Mesothelial cell of epicardium (in vitro differentiated cells): ENCODE measurements at places on chromosomes 16 and 17. TPM values are rescaled to one million over a fixed set of nuclear protein-coding genes. Genes with fewer than 3 reads are reported as not detected.

The CES1 gene
- 0.45 TPM in 1 of 3 replicates, not detected in the others for total RNA-seq

The DNAH9 gene
- total RNA-seq: 0.35 to 0.96 TPM (median 0.47 TPM) in 3 replicates

The NTN3 gene
- 17.4 to 17.9 TPM (median 17.5 TPM) in 3 replicates for total RNA-seq

The CXCL16 gene
- 7.6 to 8.8 TPM (median 8.1 TPM) in 3 replicates for total RNA-seq

The PPM1E gene
- total RNA-seq: 0.31 to 0.32 TPM (median 0.31 TPM) in 3 replicates

The STAT3 gene
- 118 to 129 TPM (median 119 TPM) in 3 replicates for total RNA-seq

The NEUROD2 gene
- 0.09 TPM in 1 of 3 replicates, not detected in the others for total RNA-seq

The MGAT5B gene
- total RNA-seq: 0.47 to 1.0 TPM (median 0.78 TPM) in 3 replicates

The RHBDF2 gene
- total RNA-seq: 19.1 to 21.6 TPM (median 21.5 TPM) in 3 replicates

The KRTAP1-3 gene
- total RNA-seq: not detected in 3 replicates

The SLC6A4 gene
- 0.84 to 1.1 TPM (median 0.91 TPM) in 3 replicates for total RNA-seq

The SPEM1 gene
- total RNA-seq: 0.38 TPM in 1 of 3 replicates, not detected in the others

The SCGB1C2 gene
- not detected in 3 replicates for total RNA-seq

The TEKT1 gene
- total RNA-seq: not detected in 3 replicates

The STAC2 gene
- total RNA-seq: 0.63 to 0.86 TPM (median 0.77 TPM) in 3 replicates

The SLC47A1 gene
- total RNA-seq: 5.5 to 9.2 TPM (median 5.9 TPM) in 3 replicates

The TP53 gene
- total RNA-seq: 98.8 to 105 TPM (median 101 TPM) in 3 replicates

GRCh38 chr17:64183815-64184214 lies 53.9 kb upstream of the ERN1 start:
- no peak for DNase-seq

DNA sequence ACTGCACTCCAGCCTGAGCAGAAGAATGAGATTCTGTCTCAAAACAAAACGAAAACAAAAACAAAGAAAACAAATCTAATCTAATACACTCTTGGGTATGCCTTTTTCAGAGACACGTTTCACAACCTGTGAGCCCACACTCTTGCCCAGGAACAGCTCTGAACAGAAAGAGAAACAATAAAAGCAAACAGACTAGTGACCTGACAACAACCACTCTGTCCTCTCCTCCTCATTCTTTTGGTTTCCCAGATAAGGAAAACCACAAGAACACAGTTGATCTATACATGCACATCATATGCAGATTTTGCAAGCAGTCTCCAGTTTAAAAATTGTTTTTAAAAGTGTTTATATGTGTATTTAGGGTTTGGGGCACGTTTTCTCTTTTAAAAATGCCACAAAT lies 1.3 kb downstream of the MKS1 start:
- DNase-seq: no peak

- DNase-seq: no peak
Measured at GRCh38 chr17:76082326-76083251, 3.6 kb downstream of the ZACN start.

GRCh38 chr16:62548095-62548494 lies 511.9 kb upstream of the CDH8 start:
- DNase-seq: no peak

DNA sequence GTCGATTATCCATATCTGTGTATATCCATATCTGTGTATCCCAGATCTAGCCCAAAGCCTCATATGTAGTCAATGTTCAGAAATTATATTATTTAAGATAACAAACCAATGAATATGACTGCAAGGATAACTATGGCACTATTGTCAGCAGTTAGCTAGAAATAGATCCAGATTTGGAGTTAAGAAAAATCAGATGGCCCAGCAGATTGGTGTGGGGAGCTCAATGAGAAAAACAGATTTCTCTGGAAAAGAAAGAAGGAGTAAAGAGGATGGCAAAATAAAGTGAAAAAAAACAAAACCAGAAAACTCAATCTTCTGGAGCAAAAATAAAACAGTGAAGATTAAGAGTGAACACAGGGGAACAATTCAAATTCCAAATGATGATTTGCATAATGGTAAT lies 10.6 kb upstream of the CDH8 start:
- no peak for DNase-seq

DNA sequence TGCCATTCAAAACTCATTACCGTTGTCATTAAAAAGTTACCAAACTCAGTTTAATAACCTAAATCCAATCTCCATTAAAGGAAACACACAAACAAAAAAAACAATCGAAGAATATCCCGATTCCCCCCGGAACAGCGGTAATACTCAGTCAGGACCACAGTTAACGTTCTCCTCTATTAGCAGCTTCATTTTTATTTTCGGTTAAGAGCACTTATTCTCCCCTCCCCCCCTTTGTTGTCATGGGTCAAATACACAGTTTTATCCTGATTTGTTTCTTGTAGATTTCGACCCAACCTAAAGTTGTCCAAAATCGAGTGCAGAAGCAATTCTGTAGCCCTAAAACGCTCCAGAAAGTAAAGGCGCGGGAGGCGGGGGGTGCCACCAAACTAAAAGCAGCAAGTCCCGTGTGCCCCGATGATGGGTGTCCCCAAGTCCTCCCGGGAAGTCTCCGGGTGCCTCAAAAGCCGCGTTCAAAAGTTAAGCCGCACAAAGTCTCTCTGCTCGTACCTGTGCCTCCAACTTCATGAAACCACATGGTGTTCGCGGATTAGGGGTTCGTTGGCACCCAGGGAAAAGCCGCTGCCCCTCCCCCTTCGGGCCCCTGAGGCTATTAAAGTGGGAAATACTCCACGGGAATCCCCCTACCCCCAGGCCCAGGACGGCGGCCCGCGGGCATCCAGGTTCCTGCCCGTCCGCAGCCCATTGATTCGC lies 996 bp downstream of the SUMO2 start:
- DNase-seq: peak; percentile 51

GRCh38 chr17:40528692-40529417 lies 27.4 kb upstream of the TNS4 start:
- DNase-seq: no peak

DNA sequence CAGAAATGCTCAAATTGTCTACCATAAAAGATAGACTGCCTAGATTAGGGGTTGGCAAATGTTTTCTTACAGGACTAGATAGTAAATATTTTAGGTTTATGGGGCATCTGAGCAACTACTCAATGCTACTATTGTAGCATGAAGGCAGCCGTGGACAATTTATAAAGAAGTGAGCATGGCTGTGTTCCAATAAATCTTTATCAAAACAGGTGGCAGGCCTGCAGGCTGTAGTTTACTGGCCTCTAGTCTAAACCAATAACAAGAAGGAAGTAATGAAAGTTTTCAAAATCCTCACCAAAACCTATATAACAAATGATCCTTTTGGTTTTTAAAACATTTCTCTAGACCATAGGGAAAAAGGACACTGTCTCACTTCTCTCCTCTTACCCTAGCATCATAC lies 105.2 kb downstream of the PRKCB start:
- no peak for DNase-seq

GRCh38 chr17:32015245-32016013 lies 8.2 kb downstream of the LRRC37B start:
- DNase-seq: no peak

GRCh38 chr17:12024327-12024726 lies 3.6 kb downstream of the MAP2K4 start:
- DNase-seq: no peak

- DNase-seq: no peak
Measured at GRCh38 chr17:1773696-1774181, 11.9 kb downstream of the SERPINF1 start.

DNA sequence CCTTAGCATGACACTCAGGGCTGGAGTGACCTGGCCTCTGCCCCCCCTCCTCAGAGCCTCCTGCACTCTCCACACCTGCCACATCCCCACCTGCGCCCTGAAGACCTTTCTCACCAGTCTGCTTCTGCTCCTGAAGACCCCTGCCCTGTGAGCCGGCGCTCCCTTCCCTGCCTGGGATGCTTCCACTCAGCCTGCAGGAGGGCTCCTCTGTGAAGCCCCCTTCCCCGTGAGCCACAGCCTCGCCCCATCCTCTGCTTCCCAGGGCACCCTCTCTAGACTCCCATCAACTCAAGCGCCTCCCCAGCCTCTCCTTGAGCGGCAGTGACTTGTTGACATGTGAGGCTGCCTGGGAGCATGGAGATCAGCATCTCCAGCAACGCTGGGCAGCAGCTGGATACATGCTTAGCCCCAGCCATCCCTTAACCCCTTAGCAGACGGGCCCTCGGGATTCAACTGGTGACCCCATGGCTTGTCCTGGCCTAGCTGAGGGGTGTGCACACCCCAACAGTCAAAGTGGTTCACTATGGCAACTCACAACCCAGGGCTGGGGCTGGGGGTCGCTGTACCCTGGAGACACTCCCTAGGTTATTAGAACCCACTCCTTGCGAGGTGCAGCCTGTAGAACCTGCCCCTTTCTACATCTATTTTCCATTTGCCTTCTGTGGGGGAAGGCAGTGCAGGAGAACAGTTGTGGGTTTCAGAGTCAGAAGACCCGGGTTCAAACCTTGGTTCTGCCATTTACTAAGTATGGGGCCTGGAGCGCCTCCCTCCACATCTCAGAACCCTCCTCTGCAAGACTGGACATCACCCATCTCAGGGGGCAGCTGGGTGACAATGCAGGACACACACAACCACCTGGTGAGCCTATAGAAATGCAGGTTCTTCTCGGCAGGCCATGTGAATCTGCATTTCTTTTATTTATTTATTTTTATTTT lies 21.5 kb downstream of the TMEM235 start:
- DNase-seq: no peak

DNA sequence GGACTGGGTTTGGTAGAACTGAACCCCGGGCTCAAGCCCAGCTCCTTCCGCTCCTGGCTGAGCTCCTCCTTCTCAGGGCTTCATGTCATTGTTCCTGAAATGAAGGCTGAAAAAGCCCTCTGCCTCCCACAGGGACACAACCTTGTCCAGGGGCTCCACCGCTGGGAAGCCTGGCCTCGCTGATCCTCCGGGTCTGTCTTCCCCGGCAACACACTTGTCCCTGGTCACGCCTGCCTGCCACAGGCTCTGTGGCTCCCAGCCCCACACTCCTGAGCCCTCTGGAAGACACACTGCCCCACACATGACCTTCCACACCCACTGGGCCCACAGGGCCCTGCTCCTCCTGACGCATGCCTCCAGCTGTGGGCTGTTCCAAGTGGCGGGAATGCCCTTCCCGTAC lies 18.0 kb upstream of the ZC3H18 start:
- no peak for DNase-seq

GRCh38 chr17:917391-917811 lies 62.2 kb downstream of the NXN start:
- no peak for DNase-seq

- DNase-seq: no peak
Measured at GRCh38 chr16:4882000-4882632, 34.8 kb downstream of the UBN1 start.

DNA sequence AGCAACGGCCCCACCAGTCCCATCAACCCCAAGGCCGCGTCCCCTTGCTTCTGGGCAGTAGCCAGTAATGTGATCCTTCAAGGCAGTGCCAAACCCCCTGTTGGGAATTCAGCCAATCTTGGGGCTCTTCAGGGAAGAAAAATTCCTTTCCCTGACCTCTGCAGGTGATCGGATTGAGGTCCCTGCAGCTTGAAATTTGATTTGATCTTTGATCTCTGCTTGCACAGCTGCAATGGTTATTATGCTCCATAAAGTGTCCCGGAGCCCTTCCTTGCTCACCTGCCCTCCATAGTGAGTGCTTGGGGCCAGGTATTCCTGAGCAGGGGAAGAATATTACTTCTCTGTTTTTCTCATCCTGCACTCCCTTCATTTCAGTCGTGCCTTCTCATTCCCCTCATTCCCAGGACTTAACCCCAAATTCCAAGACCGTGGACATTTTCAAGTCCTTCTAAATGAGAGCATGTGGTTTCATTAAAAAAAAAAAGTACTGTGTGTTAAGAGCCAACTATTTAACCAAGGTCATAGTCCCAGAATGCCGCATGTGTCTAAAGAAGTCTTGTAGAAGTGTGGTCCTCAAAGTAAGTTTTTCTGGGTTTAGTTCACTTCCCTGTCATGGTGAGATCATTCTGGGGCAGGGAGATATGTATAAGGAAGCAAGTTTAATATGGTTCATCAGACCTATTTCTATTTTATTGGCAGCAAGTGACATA lies 56.3 kb downstream of the SOX9 start:
- DNase-seq: no peak

DNA sequence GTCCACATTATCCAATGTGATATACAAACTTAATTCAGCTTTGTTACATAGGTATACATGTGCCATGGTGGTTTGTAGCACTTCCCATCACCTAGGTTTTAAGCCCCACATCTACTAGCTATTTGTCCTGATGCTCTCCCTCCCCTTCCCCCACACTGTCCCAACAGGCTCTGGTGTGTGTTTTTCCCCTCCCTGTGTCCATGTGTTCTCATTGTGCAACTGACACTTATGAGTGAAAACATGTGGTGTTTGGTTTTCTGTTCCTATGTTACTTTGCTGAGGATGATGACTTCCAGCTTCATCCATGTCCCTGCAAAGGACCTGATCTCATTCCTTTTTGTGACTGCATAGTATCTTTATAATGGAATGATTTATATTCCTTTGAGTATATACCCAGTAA lies 196.7 kb downstream of the CDH11 start:
- DNase-seq: no peak

- DNase-seq: no peak
Measured at GRCh38 chr16:13945744-13946485, 26.0 kb downstream of the ERCC4 start.

DNA sequence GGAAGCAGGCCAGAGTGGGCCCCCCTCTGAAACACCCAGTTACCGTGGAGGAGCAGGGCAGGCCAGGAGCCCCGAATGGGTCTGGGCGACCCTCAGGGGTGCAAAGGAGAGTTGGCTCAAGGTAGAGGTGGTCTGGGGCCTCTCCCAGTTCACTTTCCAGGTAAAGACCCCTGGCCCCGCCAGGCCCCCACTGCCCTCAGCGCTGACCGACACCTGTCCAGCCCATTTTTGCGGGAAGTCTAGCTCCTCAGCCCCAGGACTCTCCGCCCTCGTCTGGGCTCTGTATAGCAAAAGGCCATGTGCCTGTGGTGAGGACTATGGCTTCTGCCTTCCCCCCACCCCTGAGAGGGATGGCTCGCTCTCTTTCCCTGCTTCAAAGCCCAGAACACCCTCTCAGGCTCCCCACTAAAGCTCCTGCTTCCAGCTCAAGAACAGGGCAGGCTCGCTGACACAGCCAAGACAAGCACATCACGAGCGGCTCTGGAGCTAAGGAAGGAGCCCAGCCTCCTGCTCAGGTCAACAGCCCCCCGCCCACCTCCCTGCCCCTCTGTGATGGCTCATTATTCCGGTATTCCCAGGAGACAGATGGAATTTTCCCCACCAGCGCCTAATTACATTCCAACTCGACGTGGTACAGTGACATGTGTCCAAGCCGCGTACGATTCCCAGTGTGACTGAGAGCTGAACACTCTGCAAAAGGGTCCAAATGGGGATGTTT lies 59.4 kb downstream of the RTN4RL1 start:
- no peak for DNase-seq

- no peak for DNase-seq
Measured at GRCh38 chr17:82059272-82060000, 6.2 kb downstream of the DUS1L start.

DNA sequence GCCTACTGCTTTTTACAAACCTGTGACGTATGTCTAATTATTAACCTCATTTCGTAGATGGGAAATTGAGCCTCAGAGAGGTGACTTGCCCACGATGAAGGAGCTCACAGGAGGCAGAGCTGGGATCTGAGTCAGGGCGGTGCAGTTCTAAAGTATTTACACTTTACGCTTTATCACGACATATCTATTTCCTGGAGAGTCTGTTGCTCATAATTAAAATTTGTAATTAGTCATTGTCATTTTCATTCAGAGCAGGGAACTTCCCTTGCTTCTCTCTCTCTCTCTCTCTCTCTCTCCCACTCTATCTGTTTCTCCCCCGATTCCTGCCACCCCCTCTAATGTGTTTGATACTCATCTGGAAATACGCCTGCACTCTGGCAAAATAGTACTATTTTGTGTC lies 5.9 kb downstream of the SLC5A11 start:
- DNase-seq: no peak
